CD8-positive, alpha-beta T cell (primary cell): ENCODE measurements at places on chromosomes 2 and 18.

- no peak for DNase-seq
Observed at GRCh38 chr18:12333506-12334290, 25.7 kb downstream of the TUBB6 start.

DNA sequence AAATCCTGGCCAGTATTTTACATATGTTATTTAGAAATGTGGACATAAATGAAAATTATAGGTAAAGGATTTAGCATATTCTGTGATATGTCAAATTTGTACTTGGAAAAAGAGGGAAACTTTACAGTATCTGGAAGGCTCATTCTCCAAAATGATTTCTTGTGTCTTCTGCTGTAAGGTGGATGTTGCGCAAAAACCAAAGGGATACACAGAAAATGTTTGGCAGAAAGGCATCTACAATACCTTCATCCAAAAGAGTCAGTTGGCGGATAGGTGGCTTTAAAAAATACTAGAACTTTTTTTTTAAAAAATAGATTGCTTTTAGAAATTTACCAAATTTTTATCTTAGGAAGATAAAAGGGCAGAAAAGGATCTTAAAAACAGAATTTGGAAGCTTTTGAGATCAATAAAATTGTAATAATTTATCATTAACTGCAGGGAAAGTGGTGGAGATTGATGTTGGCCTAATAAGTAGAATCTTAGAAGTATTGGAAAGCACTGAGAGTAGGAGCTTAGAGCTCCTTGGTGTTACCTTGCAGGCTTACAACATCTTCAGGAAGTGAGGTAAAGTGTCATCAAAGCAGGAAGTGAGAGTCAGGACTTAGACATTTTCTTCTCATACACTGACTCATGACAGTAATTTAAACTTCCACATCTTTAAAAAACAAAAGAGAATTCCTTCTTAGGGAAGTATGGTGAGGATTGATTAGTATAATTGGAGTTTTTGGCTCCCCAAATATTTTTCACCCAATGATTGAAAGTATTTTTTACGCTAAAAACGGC, 2.1 kb downstream of the NABP1 start:
- no peak for DNase-seq

DNA sequence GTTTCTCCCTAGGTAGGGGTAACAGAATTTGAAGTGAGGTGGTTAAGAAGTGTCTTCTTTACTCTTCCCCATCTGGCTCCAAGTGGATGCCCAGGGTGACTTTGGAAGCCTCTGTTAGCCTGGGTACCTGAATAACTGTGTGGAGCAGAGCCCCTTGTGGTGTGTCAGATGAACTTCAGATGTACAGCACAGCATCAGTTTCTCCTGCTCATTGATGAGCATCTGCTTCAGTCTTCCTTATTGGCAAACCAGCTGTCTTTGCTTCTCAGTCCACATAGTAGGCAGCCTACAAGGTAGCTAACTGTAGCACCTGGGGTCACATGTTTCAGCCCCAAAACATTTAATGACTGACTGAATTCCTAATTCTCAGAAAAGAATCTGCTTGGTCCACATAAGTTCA, 56.2 kb upstream of the ATP8B1 start:
- no peak for DNase-seq

DNA sequence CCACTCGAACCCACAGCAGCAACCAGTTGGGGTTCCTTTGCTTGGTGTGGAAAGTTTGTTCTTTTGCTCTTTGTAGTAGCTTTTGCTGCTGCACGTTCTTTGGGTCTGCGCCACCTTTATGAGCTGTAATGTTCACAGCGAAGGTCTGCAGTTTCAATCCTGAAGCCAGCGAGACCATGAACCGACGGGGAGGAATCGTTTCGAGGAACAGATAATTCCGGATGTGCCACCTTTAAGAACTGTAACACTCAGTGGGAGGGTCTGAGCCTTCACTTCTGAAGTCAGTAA, 14.3 kb downstream of the GPR17 start:
- no peak for DNase-seq

GRCh38 chr2:188444106-188444835, 152.6 kb downstream of the GULP1 start:
- no peak for DNase-seq

DNA sequence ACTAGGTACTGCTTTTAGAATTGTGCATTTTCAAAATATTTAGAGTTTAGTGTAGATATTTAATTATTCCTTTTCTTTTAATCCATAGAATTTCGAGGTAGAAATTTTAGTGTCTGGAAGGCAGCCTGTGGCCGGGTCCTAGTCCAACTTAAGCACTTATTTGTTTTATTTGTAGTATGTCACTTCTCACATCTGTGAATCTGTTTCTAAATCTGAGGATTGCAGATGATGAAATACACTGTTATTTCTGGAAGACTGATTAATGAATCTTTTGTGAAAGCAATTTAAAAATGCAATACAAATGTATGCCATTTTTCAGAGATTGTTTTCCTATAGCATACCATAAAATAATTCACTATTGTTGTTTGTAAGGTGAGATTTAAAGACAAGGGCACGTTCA, 483.9 kb upstream of the TRIB2 start:
- DNase-seq, result no peak

DNA sequence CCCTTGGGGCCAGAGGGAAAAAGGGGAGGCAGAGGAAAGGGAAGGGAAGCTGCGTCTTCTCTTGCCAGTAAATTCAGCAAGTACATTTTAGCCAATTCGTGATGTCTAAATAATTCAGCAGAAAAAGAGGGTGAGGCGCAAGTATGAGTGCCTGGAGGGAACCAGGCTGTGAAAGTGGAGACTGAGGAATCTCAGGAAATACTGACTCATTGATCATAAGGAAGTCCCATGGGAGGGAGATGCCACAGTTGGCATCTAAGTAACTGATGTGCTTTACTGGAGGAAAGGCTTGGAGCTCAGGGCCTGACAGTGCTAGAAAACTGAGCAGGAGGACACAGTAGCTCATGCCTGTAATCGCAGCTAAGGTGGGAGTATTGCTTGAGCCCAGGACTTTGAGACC, 31.1 kb downstream of the KIF5C start:
- no peak for DNase-seq

- DNase-seq, result no peak
Observed at GRCh38 chr18:51559198-51559901, 361.9 kb upstream of the MEX3C start.

DNA sequence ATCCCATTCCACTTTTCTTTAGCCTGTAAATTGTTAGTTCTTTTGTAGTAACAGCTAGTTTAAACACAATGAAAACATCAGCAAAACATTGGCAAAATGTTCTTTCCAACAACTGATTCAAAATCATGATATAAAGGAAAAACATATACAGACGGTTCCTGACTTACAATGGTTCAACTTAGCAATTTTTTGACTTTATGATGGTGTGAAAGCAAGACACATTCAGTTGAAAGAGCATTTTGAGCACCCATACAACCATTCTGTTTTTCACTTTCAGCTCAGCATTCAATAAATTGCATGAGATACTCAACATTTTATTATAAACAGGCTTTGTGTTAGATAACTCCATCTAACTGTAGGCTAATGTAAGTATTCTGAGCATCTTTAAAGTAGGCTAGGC, 185.1 kb downstream of the NOL4 start:
- no peak for DNase-seq

DNA sequence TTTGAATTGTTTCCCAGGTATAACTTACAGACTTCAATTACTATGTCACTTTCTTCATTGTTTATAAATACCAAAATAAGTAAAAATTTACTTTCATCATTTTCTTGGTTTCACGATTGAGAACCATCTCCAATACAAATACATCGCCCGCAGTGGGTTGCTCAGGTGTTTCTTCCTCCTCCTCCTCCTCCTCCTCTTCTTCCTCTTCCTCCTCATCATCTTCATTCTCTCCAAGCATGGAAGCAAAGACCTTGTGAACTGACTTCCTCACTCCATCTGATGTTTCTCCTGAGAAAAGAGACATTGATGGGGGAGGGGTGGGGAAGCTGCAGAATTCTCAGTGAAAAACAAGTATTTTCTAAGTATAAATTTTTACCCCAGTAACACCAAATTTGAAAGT, 6.6 kb downstream of the GTF3C3 start:
- no peak for DNase-seq

- no peak for DNase-seq
Observed at GRCh38 chr2:39664232-39664887, 1.4 kb upstream of the TMEM178A start.

DNA sequence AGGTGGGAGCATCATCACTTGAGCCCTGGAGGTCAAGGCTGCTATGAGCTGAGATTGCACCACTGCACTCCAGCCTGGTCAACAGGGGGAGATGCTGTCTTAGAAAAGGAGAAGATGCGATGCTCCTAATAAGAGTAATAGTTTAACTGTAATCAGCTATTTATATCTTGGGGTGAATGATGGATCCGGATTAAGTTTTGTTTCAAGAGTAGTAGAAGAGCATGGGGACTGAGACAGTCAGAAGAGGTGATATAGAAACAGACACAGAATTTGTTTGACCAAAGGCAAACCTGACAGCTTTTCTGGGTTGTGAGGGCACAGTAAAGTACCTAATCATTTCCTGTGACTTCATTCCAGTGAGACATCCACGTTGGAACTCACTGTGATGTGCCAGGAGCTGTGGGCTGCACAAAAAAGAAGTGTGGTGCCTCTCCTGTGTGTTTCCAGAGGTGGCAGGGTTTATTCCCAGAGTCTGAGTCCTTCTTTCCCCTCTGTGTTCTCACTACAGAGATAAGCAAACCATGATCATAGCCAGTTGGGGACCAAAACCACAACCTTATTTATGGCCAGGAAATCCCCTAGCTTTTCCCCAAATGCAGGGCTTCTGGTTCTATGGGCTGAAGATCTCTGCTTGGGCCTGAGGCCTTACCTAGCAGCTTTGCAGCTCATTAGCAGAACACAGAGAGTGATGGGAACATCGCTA, 113.7 kb downstream of the XRCC5 start:
- no peak for DNase-seq

DNA sequence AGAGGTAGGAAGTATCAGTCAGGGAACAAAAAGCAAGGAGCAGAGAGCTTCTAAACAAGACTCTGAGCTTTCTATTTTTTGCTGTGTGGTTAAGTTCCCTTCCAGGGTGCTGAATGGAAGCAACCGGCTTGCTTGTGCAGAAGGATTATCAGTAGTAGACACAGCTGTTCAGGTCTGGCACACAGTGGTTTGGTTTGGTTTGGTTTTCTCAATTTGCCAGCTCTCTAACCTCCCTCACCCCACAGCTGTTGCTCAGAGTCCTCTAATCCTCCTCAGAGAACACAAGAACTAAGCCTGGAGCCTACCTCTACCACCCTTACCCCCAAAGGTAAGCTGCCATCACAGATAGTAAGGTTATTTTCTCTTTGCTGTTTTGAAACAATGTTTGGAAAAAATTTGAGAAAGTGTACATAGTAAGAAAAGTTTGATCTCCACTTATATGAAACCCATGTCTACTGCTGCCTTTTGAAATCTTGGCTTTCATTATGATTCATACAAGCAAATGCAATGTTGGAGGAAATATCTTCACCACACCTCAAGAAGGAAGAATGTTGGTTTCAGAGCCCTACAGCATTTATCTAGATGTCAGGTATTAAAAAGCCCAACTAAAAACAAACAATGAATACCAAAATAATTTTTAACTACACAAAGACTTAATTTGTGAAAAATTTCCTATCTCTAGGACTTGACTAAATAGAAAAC, 255.3 kb downstream of the NR4A2 start:
- no peak for DNase-seq

- DNase-seq, result no peak
Observed at GRCh38 chr2:62692225-62692624, 13.3 kb upstream of the EHBP1 start.

DNA sequence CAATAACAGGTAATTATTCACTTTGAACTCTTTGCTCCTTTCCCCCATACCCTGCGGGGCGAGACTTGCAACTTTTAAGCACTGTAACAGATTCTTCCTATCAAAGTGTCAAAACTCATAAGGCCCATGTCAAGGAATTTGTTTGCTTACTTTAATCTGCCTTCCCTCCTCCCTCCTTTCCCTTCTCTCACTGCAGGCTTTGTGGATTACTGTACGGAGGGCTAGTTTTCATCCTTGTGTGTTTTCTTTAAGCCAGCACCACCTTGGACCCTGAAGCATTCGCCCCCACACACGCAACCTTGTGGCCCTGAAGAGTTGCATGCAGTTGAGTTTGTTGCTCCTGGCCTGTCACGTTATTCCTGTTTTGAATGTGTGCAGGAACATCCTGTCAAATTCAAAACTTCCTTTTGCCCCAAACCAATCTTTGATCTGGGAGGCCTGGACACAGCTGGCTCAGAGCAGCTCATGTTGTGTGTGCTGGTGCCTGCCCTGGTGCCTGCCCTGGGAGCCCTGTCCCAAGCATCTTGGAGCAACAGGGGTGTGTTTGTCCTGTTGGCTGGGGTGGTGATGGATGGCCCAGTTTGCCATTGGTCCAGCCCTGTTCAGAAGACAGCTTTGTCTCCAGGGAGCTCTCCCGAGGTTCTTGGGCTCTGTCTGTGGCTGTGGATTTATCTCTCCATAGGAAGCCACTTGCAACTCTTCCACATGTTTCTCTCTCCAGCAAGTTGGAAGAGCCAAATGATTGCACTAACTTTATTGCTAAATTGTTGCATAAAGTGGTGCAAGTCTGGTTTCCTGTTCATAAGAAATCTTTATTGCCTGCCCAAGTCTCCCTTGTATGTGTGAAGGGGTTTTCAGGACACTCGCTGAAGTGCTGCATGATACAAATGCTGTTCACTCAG, 199.6 kb downstream of the VAPA start:
- no peak for DNase-seq

DNA sequence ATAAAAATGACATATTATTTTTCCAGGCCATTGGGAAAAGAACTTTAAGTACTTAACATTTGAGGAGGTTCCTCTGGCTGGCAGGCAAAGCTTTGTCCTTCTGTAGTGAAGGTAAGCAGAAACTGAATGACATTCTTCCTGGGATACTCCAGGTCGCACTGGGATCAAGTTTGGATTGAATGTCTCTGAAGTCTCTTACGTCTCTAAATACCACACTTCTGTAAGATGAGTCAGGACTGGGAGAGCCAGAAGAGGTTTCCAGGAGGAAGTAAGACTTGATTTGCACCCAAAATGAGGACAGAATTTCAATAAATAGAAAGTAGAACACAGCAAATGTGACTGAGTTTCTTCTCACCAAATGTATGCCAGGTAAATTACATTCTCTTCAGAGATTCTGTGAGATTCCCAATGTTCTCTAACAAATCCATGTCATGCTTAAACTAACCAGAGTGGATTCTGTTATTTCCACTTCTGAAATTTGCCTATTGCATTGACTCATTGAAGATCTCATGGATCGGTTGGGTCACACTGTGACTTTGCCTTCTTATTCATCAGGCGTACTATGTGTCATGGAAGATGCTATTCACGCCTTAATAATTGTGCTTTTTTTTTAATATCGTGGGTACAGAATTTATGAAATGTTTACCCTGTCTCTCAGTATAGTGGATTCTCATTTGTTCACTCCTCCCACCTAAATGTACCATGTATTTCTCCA, 25.5 kb upstream of the VIT start:
- DNase-seq, result no peak

- DNase-seq, result no peak
Observed at GRCh38 chr2:160375802-160376469, 117.7 kb downstream of the RBMS1 start.

- no peak for DNase-seq
Observed at GRCh38 chr2:118089139-118089800, 999 bp downstream of the INSIG2 start.

- DNase-seq, result no peak
Observed at GRCh38 chr18:49055754-49056172, 105.0 kb upstream of the SMAD7 start.
